ENCODE measurements at places on chromosomes 13 and 19.

- no peak for DNase-seq
Measured at GRCh38 chr13:31943591-31943990, 88.0 kb upstream of the FRY start.

GRCh38 chr19:39736088-39736487 is 1.7 kb downstream of the CLC start:
- no peak for DNase-seq

DNA sequence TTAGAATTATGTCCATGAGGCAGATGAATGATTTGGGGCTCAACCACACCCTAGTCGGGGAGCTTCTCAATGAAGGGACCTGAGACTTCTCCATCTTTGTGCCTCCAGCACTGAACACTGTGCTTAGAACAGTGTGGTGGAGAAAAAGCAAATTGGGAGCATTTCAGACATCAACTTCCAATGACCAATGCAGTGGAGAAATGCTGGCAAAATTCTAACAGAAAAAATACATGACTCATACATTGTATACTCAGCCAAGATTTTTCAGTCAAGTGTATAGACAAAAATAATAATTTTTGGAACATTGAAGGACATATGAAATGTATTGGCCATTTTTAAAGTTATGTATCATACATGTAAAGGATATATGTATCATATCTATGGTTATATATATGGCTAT is 134.7 kb downstream of the FGF14 start:
- no peak for DNase-seq

DNA sequence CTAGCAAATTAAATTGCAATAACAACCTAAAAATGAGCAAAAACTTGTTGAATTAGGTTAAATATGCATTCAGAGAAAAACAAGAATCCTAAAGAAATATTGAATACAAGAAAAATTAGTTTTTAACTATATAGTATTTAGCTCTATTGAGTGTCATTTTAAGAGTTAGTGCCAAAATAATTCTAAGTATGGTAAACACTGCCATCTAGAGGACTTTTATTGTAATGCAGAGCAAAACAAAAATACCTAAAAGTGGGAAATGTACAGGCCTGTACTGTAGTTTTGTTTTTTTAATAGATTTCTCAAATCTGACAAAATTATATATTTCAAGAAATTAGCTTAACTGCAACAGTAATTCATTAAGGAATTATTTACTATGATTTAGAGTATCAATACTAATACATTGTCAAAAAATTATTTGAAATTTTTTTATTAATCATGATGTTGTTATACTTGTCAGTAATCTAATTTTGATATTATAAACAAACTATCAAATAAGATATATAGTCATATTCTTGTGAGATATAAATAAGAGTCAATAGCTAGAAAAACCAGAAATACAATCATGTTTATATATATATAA is 8.2 kb upstream of the PCDH9 start:
- DNase-seq: peak; percentile 36

DNA sequence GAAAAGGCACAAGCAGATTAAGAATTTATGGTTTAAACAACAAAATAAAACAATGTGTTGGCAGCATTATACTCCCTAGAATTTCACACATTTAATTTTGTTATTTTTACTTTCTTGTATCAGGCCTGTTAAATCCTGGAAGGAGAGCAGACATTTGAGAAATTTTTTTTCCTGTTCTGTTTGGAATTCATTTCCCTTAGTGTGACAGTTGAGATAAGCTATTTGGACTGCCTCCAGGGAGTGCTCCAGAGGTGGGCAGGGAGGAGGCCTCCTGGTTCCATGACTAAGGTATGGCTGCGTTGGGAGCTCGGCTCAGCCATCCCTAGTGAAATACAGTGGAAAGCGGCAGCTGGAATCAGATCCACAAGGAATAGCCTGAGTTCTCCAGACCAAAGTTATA is 185.7 kb downstream of the KCNRG start:
- DNase-seq: no peak

DNA sequence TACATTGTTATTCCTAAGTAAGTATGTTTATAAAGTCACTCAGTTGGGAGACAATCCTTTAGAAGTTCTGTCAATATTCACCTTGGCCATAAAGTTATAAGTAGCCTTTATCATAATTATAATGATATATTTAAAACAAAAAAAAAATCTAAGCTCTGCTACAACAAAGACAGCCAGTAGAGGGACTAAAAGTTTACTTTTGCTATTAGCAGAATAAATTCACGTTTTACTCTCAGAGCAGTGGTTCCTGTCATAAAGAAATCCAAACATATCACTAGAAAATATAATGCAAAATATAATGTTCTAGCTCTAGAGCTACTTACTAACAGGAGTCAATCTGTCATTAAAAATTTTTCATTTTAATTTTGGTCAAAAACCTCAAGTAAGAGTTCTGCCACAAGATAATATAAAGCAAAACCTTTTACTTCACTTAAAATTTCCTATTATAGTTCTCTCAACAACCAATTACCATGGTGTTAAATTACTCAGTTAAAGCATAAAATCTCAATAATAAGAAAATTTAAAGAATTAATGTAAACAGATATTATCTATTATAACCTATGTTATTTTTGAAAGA is 17.7 kb downstream of the INTS6 start:
- DNase-seq: no peak

DNA sequence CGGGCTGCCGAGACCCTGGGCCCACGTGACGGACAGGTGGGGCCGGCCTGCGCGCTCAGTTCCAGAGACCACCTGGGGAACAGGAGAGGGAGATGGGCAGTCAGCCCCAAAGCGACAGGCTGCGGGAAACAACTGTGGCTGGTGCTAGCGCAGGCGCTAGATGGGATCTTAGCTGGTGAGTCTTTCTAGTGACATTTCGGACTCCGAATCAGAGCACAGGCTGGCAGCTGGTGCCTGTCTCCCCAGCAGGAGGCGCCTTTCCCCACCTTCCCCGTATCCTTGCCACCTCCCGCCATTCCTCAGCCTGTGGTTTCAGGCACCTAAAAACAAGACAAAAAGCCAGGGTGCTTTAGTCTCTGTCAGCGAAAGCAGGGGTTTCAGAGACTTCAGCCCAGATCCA is 19.4 kb upstream of the RANBP3 start:
- no peak for DNase-seq

DNA sequence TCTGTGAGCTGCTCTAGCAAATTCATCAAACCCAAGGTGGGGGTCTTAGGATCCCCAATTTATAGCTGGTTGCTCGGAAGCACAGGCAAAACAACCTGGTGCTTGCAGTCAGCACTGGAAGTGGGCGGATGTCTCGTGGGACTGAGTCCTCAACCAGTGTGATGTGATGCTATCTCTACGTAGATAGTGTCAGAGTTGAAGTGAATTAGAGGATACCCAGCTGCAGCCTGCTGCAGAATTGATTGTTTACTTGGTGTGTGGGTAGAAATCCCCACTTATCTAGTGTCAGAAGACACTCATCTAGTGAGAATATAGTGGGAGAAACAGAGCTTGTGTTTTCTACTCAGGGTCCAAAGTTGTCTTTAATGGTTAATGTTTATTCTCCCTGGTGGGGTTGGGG is 63.3 kb downstream of the CBY2 start:
- DNase-seq: no peak

GRCh38 chr13:57716295-57716694 is 84.8 kb downstream of the PCDH17 start:
- DNase-seq: no peak

DNA sequence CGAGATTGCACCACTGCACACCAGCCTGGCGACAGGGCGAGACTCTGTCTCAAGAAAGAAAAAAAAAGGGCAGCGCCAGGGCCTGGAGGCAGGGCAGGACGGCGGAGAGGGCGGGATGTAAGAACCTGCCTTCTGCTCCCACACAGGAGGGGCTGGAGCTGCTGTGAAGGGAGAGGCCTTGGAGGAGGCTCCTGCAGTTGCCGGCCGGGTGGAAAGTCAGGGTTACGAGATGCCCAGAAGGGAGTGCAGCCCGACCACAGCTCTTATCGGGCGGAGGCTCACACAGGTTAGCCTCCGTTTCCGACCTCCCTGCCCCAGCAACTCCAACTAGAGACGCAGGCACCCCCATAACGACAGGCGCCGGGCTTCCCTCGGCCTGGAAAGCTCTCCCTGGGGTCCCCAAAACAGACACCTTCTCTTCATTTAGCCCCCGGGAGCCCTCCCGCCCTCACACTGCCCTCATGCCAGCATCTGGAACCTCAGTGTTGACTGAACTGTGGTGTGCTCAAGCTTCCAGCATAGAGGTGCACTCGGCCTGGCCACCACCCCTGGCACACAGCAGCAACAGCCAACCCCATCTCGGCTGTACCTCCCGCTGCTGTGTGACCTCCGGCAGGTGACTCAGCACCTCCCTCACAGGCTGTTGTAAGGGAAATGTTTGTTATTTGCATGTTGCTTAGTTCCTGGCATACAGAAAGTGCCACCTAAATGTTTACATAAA is 1.4 kb downstream of the PLPP2 start:
- DNase-seq: peak; percentile 55

DNA sequence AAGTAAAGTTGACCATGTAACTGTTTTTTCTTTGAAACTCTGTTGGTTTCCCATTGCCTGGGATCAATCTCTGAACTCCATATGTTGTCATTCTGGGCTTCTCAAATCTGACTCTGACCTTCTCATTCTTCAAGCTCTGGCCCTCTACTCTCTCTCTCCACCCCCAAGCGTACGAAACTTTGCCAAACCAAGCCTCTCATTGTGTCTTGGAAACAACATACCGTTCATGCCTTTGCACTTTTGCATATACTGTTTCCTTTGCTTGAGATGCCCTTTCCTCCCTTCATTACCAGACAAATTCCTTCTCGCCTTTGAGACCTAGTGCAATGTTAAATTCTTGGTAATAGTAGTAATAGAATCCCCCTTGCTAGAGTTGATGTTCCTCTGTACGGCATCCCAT is 113.7 kb downstream of the OLFM4 start:
- no peak for DNase-seq

DNA sequence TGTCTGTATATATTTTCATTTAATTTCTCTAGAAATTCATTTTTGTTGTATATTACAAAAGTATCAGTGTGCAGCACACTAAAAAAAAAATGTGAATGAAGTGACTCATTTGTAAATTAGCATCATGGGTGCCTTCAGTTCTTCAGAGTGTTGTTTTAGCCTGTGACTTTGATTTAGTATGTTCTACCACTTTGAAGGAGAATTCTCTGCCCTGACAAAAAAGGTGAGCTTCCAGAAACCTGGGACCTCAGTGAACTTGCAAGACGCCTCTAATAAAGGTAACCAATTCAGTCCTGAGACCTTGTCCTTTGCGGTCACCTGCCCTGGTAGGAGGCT is 2.4 kb downstream of the METTL21C start:
- DNase-seq: no peak

GRCh38 chr13:84417416-84417815 is 535.1 kb upstream of the SLITRK1 start:
- DNase-seq: no peak

GRCh38 chr19:6172074-6172863 is 36.8 kb downstream of the ACSBG2 start:
- no peak for DNase-seq

DNA sequence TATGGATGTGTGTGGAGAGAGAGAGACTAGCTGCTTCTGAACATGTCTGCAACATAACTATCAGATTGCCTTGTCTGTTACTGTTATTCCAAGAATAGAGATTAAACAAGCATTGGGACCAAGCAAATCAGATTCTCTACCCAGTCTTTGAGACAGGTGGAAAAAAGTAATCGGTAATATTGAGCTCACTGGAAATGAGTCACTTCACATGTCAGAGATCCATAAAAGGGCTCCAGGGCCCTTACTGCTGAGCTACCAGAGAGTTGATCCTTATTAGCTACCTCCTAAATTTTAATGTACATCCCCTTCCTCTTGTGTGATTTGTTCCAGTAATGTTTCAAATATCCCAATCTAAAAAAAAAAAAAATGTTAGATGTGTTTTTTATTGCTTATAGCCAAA is 2118.0 kb downstream of the PCDH9 start:
- DNase-seq: no peak

DNA sequence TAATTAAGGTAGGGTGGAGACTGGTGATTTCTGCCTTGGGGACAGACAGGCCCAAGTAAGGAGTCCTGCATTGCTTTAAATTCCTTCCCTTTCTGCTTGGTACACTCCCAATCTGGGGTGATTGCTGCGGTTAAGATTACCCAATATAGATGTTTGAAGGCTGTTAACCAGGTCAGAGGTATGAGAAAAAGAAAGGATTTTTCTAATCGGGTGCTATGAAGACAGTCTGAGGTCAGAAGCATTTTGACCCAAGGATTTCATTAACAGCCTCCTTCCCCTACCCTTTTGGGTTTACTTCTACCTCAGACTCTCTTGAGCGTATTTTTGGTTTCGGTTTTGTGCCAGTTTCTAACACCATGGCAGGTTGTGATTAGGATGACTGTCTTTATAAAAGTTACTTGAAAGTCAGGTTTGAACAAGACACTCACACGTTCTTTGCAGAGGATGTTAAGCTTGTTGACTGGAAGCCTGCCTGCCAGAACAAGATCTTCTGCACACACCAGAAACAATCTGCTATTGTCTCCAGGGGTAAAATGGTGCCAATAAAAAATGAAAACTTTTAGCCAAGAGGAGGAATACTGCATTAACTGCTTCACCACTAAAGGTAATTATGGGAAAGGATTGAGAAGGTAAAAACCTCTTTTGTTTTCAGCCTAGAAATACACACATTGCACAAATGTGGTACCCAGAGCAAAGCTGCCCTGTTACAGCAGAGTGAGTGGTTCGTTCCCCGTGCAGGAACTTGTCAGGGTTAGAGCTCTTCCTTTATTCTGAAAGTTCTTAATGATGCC is 108.8 kb downstream of the NDFIP2 start:
- DNase-seq: no peak

GRCh38 chr19:42172261-42172660 is 40.0 kb upstream of the POU2F2 start:
- DNase-seq: no peak

DNA sequence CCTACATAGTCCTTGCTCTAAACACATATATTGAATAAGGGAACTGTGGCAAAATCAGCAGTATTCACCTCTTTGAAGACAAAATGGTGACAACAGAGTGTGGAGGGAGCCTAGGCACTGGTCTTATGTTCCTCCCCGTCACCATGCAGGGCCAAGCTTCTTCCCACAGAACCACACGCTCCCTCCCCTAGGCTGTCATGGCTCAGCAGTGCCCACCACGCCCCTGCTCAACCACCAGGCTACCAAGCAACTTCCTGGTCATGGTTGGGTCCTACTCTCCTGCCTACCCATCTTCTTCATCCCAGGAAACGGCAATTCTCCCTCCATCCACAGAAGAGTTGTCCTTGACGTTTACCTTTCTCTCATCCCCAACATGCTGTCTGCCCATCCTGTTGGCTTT is 126.1 kb downstream of the CRYL1 start:
- no peak for DNase-seq

All from activated CD4-positive, alpha-beta T cell treated with anti-CD3 and anti-CD28 coated beads, Interleukin-2, Interleukin-6, amounts not matched to agents 100 ng/mL and 50 ng/mL, durations not matched to agents 16 hours and 8 hours (primary cell).